ENCODE measurements at places on chromosomes 1 and 21.

- DNase-seq, result no peak
Measured at GRCh38 chr1:112697781-112698201, 9.1 kb downstream of the RHOC start.

- DNase-seq, result no peak
Measured at GRCh38 chr1:151516031-151516511, 4.9 kb downstream of the CGN start.

DNA sequence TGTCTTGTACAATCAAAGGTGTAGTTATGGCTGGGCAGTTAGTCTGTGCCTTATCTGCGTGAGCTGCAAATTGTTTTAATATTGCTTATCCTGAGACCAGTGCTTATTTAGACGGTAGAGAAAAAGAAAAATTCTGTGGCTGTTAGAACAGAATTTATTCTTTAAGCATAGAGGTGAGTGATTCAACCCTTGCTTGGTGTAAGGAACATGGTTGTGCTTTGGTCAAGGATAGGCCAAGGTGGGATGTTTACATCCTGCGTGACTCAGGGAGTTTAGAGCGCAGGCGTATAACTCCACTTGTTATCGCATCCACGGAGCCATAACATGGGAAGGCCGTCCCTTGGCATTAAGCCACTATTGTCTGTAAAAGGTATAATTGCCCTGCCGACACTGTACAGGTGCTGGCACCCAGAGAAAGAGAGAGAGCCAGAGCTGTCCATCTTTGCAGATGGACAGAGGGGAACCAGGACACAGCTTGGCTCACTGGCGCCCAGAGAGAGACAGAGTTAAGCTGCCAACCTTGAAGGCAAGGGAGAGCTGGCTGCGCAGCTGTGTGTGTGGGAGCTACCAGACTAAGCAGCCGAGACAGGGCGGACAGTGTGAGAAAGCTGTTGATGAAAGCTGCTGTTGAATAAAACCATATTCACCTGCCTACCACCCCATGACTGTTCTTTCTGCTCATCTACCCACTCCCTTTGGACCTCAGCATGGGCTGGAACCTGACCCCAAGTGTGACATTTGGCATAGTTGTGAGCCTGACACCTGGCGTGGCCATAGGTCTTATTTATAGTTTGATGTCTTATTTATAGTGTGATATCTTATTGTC lies 200.4 kb downstream of the DYRK1A start:
- no peak for DNase-seq

- no peak for DNase-seq
Measured at GRCh38 chr21:16162953-16163352, 433.2 kb downstream of the USP25 start.

- DNase-seq, result no peak
Measured at GRCh38 chr1:78113156-78113916, 67.6 kb downstream of the GIPC2 start.

- no peak for DNase-seq
Measured at GRCh38 chr1:205065666-205066065, 18.6 kb downstream of the TMEM81 start.

- peak; percentile 5 for DNase-seq
Measured at GRCh38 chr1:236836157-236836556, 41.1 kb downstream of the MTR start.

DNA sequence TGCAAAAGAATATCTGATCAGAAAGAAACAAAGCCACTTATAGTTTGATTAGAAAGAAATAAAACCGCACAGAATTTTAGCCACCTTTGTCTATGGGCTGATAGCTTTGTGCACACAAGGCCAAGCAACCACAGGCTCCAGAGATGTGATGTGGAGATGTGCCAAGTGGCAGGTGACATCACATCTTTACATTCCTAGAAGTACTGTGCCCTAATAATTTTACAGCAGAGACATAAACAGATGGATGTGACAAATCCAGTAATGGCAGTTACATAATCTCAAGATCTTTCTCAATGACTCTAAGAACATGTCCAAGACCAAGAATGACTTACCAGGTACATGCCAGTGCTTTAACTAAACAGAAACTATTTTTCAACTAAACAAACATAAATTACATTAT lies 159.5 kb downstream of the LTN1 start:
- DNase-seq, result peak; percentile 14

- DNase-seq, result peak; percentile 76
Measured at GRCh38 chr1:28751315-28752060, 14.7 kb downstream of the YTHDF2 start.

DNA sequence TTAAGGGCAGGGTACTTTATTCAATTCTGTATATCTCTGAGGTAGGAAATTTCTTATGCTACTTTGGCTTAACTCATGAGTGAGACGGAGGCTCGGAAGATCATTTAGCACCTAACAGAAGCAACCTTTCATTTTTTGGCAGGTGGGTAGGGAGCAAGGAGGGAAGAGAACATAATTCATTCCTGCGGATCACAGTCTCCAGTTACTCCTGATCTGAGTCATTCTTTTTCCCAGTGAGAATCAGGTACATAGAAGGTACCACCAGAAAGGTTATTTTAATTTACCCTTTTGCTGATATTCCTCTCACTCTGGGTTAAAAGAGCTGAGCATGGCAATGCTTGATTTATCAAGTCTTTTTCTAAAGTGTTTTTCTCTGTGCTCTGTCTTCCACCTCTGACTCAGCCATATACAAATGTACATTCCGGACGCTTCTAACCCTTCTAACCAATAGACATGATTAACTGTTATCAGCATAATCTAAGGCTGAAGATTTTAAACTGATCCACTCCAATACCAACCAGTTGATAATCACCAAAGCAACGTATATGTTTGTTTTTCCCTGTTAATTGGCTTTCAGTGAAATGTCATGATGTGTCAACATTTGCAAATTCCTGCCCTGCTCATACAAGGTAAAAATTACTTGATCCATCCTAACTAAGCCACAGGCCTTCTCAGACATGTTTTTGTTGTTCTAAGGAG lies 271.7 kb downstream of the DUSP10 start:
- peak; percentile 14 for DNase-seq

- DNase-seq, result no peak
Measured at GRCh38 chr1:29835874-29836273, 599.6 kb downstream of the PTPRU start.

- no peak for DNase-seq
Measured at GRCh38 chr1:25811384-25812082, 8.2 kb upstream of the MTFR1L start.
